ENCODE measurements at places on chromosomes 16 and 17. TPM values are rescaled to one million over a fixed set of nuclear protein-coding genes. Genes with fewer than 3 reads are reported as not detected.
A peak's percentile ranks its signal among the peaks of the same experiment; 100 is the strongest.

DNA sequence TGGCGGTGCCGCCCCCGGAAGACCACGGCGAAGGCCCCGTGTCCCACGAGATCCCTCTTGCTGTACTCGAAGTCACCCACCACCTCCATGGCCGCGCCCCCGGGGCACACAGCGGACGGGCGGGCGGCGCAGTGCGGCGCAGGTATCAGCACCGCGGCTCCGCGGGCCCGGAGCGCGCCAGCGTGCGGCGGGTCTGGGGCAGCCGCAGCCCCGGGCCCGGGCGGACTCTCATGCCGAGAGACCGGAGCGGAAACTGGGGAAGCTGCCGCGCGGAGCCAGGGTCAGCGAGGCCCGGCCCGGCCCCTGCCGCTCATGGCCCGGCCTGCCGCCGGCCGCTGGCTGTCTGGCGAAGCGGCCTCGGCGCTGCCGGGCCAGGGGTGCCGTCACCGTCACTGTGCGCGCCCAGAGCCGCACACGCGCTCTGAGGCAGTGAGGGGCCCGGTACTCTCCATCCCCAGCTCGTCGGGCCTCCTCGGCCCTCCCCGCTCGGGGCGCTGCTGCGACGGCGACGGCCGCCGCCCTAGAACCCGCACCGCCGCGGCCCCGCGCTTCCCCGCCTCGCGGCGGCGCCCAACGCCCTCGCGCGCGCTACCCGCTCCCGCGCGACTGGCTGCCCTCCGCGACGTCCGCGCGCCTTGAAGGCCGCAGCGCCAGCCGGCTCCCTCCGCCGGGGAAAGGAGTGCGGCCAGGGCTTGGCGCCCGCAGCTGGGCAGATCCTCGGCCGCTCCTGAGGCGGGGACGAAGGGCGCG, at the start of gene ULK2:
Gene ULK2, minus strand, starts transcription at position 608 of the 750 bp plus-strand sequence. Its CDS starts 519 bp downstream, at position 89.
- peak; percentile 69 for DNase-seq

GRCh38 chr17:8162233-8162996, at the start of gene VAMP2:
VAMP2 (minus strand) TSS chr17:8162948; CDS start chr17:8162879, 69 bp downstream.
- peak; percentile 50 for DNase-seq

DNA sequence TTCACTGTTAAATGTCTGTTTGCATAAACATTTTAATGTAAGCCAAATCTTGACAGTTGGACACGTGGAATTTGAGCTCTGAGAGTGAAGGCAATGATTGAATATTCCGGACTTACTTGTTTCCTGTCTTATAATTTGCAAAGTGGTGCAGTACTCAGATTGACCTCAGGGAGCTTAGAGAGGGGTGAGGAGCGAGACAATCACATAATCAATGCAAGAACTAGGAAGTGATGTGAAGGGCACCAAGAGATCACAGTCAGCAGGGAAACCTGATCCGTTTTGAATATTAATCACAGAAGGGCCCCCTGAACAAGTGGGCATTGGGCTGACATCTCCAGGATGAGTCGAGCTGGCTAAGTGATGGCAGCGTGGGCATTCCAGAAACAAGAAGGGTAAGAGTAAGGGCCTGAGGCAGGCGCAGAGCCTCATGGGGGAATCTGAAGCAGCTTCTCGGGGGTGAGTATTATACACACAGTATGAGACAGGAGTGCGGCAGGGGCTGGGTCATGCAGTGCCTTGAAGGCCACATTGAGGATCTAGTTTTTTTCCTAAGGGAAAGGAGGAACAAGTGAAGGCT, 26.1 kb downstream of the TEX2 start:
- DNase-seq = no peak

GRCh38 chr17:42386777-42387657, 1.2 kb downstream of the STAT3 start:
- DNase-seq = peak; percentile 74

GRCh38 chr17:81885869-81886548, 5.4 kb downstream of the ALYREF start:
- DNase-seq = no peak

GRCh38 chr17:12927541-12928425, 90.0 kb downstream of the ELAC2 start:
- no peak for DNase-seq

DNA sequence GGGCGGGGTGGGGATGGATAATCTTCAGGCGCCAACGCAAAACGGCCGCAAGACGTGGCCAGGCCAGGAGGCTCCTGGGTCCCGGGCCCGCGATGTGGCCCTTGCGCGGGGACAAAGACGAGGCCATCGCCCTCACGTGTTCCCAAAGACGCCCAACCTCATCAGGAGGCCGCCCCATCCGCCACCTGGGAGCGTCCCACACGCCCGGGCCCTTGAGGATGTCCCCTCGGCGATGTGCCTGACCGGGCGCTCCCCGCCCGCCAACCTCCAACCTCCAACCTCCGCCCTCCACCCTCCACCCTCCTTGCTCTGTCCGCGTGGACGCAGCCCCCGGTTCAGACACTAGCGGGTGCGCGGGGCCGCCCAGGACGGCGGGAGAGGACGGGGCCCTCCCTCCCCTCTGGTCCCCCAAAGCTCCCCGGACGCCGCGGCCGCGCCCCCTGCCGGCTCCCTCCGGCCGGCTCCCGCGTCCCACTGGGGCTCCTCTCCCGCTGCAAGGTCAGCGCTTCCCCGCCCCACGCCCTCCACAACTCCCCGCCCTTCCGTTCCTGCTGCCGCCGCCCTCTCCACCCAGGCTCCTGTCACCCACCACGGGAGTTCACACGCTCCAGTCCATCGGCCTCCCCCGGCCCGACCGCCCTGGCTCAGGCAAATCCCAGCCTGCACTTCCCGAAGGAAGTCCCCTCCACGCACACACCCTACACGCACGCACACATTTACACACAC, 250.8 kb upstream of the RPL38 start:
- DNase-seq = no peak

GRCh38 chr17:58344047-58344790, 7.8 kb downstream of the SUPT4H1 start:
- no peak for DNase-seq

GRCh38 chr17:50183421-50183994, 17.7 kb downstream of the SGCA start:
- DNase-seq = peak; percentile 70

DNA sequence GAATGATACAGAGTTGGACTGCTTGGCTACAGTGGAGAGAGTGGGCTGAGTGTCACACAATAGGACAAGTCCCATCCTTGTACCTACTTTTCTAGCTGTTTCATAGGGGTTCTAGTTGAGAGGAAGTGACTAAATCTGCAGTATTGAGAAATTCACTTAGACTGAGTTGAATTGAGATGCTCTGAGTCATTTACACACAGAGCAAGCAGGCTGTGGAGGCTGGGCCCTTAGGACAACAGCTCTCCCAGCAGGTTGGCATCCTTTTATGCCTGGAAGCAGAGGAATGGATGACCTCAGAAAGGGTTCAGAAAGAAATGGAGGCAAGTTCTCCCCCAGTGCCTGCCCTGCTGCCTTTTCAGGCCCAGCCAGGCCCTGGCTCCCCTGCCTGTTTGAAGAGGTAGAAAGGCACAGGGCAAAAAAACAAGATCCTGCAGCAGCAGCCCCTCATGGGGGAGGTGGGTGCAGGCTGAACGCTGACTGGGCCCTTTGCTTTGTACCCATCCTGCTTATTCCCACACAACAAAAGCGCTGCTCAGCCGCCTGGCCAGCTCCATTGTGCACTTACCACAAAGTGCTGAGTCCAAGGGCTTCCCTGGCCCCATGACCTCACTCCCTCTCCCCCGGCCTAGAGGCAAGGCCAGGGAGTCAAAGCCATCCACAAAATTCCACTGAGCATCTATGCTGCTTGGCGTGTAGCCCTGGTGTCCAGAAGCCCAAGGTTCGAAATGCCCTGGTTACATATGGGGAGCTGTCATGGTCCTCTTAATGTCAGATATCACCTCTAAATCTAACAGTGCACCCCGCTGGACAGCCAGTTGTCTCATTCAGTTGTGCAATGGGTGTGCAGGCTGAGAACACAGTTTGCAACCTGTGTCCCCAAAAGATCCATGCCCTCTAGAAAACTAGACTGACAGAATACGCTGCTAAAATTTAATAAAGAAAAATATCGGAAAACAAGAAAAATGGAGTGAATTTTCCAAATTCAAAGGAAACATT, 5.4 kb upstream of the CRYBA1 start:
- DNase-seq = peak; percentile 98

GRCh38 chr16:35173295-35173694, 1713.9 kb downstream of the TP53TG3F start:
- DNase-seq = no peak

DNA sequence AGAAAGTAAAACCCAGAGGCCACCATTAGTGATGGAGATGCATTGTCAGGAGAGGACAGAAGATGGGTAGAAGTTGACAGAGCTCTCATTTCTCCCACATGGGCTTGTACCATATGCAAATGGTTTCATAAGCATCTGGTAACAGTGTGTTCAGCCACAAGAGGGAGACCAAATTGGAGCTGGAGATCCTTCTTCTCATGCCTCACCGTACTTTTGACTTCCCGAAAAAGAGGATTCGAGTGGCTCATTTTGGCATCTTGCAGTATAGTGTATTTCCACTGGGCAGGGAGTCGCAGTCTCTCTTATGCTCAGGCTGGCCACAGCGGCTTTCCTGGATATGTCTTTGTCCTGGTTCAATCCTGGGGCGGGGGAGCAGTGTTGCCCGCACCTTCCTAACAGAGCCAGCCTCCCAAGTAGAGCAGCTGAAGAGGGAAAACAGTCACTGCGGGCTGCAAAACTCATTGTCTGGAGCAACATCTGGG, 23.8 kb downstream of the TBC1D3B start:
- no peak for DNase-seq

DNA sequence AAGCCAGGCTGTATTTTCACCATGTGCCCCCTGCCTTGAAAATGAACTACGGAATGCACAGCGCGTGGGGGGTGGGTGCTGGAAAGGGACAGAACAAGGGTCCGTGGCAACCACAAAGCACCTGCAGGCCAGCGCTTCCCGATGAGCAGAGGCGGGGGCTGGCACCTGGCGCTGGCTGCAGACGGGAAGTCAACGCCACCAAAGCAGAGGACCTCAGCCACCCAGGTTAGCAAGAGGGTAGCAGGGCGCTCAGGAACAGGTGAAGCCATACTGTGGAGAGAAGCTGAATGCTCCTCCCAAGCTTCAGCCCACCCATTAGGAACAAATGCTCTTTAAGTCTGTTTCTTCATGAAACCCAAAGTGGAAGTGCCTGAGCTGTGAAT, 64.7 kb downstream of the KLHDC4 start:
- DNase-seq = no peak

GRCh38 chr16:30184891-30185682, 1.7 kb downstream of the CORO1A start:
- no peak for DNase-seq

DNA sequence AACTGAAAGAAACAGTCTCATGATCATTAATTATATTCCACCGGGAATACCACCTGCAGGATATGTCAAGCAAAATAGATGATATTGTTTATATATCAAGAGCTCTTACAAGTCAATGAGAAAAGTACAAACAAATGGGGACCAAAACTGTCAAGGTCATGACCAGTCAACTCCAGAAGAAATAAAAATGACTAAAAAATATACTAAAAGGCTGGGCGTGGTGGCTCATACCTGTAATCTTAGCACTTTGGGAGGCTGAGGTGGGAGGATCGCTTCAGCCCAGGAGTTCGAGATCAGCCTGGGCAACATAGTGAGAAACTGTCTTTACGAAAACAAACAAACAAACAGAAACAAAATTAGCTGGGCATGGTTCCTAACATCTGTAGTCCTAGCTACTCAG, 49.8 kb upstream of the SCNN1B start:
- no peak for DNase-seq

GRCh38 chr16:27235055-27235937, 32.0 kb downstream of the KDM8 start:
- DNase-seq = peak; percentile 85

GRCh38 chr17:82424001-82424862, 5.8 kb upstream of the OGFOD3 start:
- DNase-seq = peak; percentile 32

DNA sequence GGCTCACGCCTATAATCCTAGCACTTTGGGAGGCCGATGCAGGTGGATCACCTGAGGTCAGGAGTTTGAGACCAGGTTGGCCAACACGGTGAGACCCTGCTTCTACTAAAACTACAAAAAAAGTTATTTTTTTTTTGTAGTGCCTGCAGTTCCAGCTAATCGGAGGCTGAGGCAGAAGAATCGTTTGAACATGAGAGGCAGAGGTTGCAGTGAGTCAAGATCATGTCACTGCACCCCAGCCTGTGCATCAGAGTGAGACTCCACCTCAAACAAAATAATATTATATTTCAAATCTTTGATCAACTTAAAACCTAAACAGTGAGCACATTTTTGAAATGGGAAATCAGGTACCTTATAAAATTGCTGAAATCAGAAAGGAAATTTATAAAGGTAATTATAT, 36.5 kb downstream of the NCOR1 start:
- DNase-seq = peak; percentile 56

GRCh38 chr16:47970291-47970931, 185.4 kb downstream of the ABCC12 start:
- peak; percentile 47 for DNase-seq

- no peak for DNase-seq
Observed at GRCh38 chr16:69522732-69523404, 42.9 kb upstream of the NFAT5 start.

- DNase-seq = no peak
Observed at GRCh38 chr17:32488177-32488542, 1.4 kb downstream of the CDK5R1 start.

GRCh38 chr17:44110011-44110686, 13.3 kb downstream of the HDAC5 start:
- no peak for DNase-seq

GRCh38 chr17:61831099-61831498, 32.2 kb downstream of the BRIP1 start:
- DNase-seq = no peak

DNA sequence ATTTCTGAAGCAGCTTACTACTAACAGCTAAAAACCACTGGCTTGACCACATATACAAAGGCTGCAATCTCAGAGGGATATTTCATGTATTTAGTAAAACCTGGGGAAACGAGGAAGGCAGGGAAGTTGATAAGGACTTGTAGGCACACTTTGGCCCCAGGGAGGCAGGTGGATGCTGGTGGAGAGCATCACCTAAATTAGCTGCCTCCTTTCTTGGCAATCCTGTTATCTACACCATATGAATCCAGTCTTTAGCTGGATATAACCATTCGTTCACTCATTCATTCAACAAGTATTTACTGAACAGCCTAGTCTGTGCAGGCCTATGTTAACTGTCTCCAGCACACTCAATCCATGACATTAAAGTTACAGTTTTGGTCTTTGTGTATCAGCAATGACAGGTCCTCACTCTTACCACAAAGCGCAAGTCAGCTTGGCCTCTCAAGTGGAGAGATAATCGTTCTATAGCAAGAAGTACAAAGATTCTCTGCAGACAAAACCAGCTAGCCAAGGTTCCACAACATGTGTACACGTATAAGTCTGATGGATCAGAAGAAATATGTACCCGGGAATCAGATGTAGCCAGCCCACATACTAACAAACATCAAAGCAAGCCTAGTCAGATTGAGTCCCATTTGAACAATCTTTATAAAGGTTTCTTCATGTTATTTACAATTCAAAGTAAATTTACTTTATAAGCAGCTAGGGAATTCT, 10.8 kb downstream of the MRPS23 start:
- DNase-seq = no peak

GRCh38 chr17:41504246-41504977, 1.0 kb downstream of the KRT13 start:
- peak; percentile 69 for DNase-seq

Gene KRTAP9-2
- not detected for total RNA-seq

Gene CYB5B
- 102 TPM for total RNA-seq

Gene TVP23B
- 99.2 TPM for total RNA-seq

Gene UQCRC2
- total RNA-seq = 284 TPM

Gene GNAO1
- not detected for total RNA-seq

Gene CDK3
- 0.72 TPM for total RNA-seq

Gene FOXO3B
- 5.6 TPM for total RNA-seq

Gene PLSCR3
- 6.4 TPM for total RNA-seq

Gene TBC1D3C
- total RNA-seq = not detected

Measured in IMR-90 (cell line).